Stimulated activated CD8-positive, alpha-beta memory T cell treated with anti-CD3 and anti-CD28 coated beads, Interleukin-2, amount 100 ng/mL, for 1 hour (primary cell): ENCODE measurements at places on chromosomes 7 and 10.

DNA sequence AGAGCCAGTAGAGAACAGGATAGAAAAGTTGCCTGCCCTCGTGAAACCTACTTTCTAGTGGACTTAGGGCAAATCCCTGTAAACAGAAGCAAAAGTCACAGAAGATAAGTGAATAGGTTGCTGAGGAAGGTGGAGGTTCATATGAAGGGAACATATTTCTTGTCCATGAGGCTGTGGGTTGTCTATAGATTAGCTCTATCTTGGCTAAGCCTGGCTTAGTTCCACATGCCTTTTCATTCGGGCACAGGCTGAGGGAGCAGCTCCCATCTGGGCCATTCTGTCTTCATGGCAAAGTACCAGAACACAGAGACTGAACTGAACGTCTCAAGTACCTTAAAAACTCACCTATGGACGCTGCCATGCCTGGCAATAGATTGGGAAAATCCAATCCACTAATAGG is 45.3 kb downstream of the BZW2 start:
- DNase-seq = no peak

GRCh38 chr10:131978851-131979250 is 2.9 kb downstream of the BNIP3 start:
- DNase-seq = no peak

GRCh38 chr10:53022611-53023088 is 250.1 kb upstream of the MBL2 start:
- DNase-seq = no peak

DNA sequence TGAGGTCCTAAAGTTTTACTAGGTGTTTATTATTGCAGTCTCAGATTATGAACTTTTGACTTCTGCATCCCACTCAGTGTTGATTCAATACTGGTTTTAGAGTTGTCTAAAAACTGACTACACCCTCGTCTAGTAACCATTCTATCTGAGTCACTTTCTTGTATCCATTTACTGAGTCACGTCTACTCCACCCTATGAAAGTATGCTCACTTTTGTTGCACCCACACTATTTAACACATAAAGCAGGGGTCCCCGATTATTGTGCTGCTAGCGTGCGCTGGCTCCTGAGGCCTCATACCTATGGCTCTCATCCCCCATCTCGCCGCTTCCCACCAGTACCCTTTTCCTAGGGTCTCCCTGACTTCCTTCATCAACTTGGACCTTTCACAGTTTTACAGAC is 2.0 kb downstream of the SAMD9 start:
- DNase-seq = no peak

DNA sequence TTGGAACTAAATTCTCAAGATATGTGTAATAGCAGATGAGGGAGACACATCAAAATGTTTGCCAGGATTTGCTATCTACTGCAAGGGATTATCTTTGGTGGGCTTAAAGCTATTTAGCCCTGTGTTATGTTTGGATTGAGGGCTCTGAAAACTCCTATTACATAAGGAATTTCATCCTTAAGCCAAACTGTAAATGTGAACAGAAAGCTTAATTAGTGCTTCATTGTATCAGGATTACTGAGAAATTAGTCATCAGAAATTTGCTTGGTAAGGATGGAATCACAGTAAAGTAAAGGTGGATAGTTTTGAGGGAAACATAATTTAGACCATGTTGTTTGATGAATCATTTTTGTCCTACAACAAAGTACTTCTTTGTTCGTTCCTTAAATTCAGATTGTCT is 8.3 kb downstream of the ANKRD7 start:
- no peak for DNase-seq

DNA sequence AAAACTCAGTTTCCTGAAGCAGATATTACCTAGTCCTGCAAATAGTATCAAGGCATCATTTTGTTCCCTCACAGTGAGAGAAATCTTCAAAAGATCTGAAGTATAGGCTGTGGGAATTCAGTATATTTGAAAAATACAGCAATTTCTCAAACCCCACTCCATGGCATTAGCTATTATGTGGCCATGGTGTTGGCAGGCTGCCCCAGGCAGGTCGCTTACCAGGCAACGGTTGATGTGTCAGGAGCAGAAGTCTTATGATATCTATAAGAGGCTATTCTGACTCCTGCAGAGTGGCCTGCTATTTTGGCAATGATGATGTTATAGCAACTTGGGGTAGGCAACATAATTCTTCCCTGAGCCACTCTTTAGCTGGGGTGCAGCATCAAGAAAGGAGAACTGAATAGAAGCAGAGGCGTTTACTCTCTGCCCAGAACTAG is 187.9 kb downstream of the PLXDC2 start:
- no peak for DNase-seq

- DNase-seq = no peak
Measured at GRCh38 chr10:2094171-2094570, 356.8 kb upstream of the ADARB2 start.

- no peak for DNase-seq
Measured at GRCh38 chr10:71782221-71782916, 9.0 kb upstream of the VSIR start.

GRCh38 chr10:99742254-99742653 is 10.2 kb downstream of the CUTC start:
- DNase-seq = no peak

DNA sequence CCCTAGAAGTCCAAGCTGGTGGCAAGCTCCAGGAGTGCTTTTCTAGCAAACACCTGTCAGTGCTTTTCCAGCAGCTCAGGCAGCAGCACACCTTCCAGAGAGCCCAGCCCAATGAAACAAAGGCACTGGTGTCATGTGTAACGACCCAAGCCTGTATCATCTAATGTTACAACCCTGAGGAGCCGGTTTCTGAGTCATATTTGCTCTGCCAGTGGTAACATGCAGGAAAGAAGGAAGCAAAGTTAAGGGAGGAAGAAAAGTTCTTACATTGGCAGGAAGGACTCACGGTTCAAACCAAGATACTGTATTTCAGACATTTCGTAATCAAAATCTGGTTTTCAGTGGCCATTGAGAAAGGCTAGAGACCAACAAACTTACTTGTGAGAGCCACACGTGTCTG is at the start of gene ANKRD22:
Gene ANKRD22 (minus strand): TSS at position 139 of the 400 bp plus-strand sequence. CDS start 237 bp downstream, outside the sequence.
- DNase-seq = no peak

DNA sequence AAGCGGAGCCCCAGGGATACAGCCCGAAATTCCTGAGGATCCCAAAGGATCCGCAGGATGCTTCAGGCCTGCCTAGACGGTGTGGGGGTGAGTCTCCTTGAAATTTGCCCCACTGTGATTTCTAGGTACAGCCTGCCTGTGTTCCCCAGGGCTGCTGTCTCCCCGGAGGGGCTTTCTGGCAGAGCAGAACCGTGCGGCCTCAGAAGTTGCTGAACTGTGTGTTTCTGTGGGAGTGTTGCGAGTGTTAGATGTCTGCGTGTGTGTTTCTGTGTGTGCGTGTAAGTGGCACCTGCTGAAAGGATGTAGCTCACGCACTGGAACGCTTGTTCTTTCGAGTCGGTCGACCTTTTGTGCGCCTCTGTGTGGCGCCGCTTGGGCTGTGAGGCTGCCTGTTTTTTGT is 27.8 kb upstream of the ZNF273 start:
- no peak for DNase-seq

DNA sequence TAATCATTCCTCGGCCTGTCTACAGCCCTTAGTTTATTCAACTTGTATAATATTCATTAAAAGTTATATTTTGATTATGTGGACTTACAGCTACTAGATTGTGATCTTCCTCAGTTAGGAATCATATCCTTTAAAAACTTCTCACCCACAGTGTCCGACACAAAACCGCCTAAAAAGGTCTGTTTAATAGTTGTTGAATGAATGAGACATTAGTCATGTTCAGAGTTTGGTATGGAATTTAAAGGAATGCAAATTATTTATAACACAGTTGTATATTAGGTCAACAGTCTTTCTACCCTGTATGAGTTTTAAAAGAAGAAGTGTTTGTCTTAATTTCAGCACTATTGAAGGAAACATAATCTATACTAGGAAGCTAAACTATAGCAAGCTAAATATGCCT is 390.0 kb downstream of the ARL4A start:
- DNase-seq = no peak

GRCh38 chr7:151696721-151697514 is 177.2 kb upstream of the RHEB start:
- no peak for DNase-seq

DNA sequence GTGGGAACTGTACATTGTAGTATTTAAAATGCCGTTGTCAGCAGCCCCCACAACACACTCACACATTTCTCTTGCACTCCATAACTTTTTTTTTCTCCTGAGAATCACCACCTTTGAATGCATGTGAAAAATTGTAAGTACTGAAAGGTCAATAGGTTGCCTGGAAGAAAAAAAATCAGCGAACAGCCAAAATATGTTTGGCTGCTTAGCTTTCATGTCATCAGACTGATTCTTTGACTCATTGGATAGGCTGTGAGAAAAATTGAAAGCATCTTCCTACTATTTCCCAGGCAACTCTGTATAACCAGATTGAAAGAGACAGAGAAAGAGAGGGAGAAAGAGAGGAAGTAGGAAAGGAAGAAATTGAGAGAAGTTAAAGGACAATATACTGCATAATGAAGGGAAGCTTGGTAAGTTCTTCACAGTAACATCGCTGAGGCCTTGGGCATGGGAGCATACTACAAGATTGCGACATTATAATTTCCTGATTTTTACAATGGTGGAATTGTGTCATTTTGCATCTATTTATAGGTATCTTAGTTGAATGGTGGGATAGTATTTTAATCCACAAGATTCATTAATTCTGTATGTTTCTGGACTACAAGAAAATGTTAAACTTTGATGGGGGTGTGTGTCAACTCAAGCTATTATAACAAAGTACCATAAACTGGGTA is 249.3 kb upstream of the KCND2 start:
- no peak for DNase-seq

DNA sequence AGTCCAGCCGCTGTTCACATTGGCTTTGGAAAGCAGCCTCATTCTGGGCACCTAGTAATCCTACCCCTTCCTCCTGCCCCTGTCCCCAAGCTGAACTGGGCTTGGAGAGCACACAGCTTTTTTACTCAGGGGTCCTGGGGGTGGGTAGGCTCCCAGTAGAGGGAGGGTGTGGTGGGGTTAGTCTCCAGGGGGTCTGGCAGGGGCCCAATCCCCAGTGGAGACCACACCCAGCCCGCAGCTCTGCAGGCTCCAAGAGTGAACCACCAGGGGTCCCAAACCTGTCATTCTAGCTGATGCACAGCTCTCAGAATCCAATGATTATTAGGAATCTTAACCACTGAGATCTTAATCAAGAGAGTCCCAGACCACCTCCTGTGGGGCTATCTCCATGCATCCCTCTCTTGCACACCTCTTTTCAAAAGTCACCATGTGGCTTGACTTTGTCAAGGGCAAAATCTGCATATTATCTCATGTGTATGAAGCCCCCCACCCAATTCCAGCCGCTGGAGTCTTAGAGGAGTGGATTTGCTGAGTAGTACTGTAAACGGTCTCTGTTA is 2.7 kb downstream of the HOXA11 start:
- no peak for DNase-seq

- no peak for DNase-seq
Measured at GRCh38 chr7:147584771-147585193, 1005.8 kb upstream of the C7orf33 start.

- no peak for DNase-seq
Measured at GRCh38 chr7:6387734-6388294, 59.9 kb downstream of the DAGLB start.

- no peak for DNase-seq
Measured at GRCh38 chr10:24449321-24449740, 240.4 kb downstream of the KIAA1217 start.

DNA sequence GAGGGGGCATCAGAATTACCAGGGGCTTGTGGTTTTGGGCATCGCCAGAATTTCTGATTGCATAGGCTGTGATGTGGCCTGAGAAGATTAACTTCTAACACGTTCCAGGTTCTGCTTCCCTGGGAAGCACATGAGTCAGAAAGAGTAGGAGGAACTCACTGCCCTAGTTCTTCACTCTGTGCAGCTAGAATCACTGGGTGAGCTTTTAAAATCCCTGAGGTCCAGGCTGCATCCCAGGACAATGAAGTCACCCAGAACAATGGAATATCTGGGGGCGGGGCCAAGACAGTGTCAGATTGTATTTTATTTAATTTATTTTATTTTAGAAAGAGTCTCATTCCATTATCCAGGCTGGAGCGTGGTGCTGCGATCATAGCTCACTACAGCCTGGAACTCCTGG is 636.5 kb downstream of the CALN1 start:
- no peak for DNase-seq

GRCh38 chr10:77431209-77431611 is 206.4 kb downstream of the KCNMA1 start:
- DNase-seq = no peak

DNA sequence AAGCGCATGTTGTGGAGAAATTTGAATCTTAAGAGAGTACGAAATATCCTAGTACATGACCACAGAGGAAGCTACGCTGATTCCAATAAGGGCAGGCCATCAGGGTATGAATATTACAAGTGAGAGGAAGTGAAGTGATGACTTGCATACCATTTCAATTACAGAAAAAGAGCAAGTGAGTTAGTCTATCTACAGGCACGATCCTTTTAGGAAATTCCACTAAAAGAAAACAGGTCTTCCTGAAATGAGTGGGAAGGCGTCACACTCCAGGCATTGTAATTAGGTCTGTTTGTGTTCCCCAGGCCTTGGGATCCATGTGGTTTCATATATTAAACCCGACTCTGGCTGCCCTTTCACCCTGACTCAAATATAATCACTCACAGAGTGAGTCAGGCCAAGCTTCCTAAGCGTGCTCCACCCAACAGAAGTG is 152.5 kb downstream of the SEMA3A start:
- DNase-seq = no peak

- DNase-seq = no peak
Measured at GRCh38 chr7:18347170-18347569, 148.4 kb upstream of the HDAC9 start.

GRCh38 chr10:132036887-132037675 is 28.7 kb upstream of the JAKMIP3 start:
- DNase-seq = no peak
